ENCODE measurements at places on chromosomes 5 and 9. TPM values are rescaled to one million over a fixed set of nuclear protein-coding genes. Genes with fewer than 3 reads are reported as not detected.

Gene KIF4B
- 0.16 TPM for total RNA-seq

Gene GABRA1
- total RNA-seq: 18.2 TPM

Gene SLC34A1
- not detected for total RNA-seq

Gene PCDHGB3
- 12.3 TPM for total RNA-seq

Gene BTNL8
- total RNA-seq: not detected

Gene FRMPD1
- 0.62 TPM for total RNA-seq

Gene PCDHB4
- total RNA-seq: 4.7 TPM

Gene MELK
- 5.9 TPM for total RNA-seq

All from occipital lobe (tissue), 3 donors.